Mucosa of descending colon (tissue), 3 donors: ENCODE measurements at places on chromosomes 1 and 21. TPM values are rescaled to one million over a fixed set of nuclear protein-coding genes. Genes with fewer than 3 reads are reported as not detected.
A peak's percentile ranks its signal among the peaks of the same experiment; 100 is the strongest.

The OR2T33 gene
- total RNA-seq, result not detected

GRCh38 chr1:207321790-207322645 lies 540 bp downstream of the CD55 start:
- peak; percentile 35 for DNase-seq

DNA sequence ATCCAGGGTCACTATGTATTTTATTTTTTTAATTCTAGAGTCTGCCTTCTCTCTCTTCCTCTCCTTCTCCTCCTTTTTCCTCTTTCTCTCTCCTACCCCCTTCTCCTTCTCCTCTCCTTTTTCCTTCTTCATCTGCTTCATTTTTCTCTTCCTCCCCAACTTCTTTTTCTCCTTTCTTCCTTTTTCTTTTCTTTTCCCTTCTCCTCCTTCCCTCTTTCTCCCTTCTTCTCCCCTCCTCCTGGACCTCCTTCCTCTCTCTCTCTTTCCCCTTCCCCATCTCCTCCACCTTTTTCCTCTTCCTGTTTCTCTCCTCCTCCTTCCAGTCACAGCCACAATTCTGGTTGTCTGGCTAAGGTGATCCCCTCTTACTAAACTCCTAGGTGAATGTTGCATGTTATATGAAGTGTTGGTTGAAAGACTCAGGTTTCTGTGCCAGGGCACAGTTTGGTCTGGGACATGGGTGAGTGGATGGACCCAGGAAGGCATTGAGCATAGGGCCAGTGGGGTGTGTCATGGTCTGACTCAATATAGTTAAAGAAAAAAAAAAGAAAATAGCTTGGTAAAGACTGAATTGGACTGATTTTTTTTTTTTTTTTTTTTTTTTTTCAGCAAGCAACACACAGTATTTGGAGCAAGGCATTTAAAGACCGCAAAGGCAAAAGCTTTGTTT lies 266.9 kb downstream of the TGFB2 start:
- no peak for DNase-seq

DNA sequence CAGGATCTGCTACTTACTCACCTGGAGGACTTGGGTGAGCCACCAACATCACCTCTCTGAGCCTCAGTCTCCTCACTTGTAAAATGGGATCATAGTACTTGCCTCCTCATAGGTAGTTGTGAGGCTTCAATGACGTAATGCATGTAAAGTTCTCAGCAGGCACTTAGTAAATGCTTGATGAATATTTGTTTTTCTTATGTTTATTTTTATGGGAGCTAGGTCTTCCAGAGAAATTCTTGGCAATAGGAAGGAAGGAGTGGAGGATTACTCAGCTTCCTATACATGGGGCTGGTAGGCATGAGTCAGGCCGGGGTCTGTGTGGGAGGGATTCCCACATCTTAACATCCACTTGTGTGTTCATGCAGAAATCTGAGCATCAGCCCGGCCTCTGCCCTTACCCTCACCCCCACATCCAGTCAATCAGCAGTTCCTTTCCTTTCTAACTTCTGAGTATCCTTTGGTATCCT lies 95.4 kb upstream of the USP24 start:
- no peak for DNase-seq

DNA sequence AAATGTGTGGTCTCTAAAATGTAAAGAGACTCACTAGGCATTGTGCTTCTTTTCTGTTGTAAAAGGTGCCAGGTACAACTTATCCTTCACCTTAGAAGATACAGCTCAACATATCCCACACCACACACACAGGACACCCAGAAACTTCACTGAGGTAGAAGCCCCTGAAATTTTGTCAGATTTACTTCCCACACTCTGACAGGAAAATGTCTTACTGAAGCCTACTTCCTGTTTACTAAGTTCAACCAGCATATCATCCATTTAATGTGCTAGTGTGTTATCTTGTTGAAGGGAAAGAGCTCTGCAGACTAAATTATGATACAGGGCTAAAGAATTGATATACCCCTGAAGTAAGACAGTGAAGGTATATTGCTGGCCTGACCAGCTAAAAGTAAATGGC lies 39.9 kb upstream of the INSL5 start:
- no peak for DNase-seq

DNA sequence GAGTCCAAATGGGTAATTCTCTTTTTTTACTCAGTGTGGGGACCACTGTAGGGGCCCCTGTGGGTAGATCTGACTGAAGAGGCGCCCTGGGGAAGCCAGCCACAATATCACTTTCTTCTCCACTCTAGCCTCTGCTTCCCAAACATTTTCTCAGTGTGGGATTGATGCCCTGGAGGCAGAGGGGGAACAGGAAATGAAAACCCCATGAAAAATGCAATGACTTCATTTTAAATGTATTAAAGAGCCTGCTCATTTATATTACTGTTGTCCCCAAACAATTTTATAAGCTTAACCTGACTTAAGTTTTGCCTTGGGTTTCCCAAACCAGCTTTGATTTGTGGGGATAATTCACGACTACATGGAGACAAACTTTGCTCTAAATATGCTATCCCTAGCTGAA lies 181.9 kb downstream of the C1orf94 start:
- DNase-seq, result no peak

DNA sequence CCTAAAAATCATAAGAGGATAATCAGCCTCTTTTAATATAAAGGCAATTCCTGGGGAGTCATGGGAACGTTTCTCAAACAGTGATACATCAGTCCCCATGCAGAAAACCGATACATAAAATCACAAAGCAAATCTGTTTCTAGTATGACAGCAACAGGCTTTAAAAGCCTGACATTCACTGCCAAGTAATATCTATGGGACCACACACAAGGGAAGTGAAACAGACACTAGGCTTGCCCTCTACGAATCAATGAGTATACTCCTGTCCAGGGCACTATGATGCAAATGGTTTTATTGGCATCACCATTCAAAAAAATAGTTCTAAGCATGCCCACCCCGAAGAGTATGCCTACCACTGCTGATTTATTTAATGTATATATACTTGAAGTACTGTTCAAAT lies 54.4 kb downstream of the TIAM1 start:
- DNase-seq, result no peak

DNA sequence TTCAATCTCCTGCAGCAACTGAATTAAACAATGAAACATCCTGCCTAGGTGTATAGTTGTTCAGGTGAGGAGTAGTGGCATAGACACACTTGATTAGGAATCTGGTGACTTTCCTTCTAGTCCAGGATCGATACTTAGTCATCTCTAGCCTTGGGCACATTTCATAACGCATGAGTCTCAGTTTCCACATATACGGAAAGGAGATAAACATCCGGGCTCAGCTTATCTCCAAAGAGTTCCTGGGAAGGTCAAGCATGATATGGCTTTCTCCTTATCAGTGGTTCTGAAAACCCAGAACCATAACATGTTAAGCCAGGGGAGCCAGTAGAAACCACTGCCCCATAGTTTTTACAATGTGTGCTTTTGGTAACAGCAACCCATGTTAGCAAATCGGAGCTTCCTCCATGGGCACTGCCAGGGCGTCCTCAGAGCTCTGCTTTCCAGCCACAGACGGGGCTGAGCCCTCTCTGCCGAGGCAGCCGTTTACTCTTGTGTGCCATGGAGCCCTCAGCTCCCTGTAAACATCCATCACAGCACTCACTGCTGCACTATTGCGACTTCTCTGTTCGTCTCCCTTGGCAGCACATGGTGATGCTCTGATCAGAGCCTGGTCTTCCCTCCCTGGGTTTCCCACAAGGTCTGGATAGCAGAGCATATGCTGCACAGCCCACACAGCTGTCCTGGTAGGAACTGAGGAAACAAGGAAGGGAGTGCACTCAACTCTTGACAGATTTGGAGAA lies 34.6 kb downstream of the RUNX1 start:
- DNase-seq, result no peak

DNA sequence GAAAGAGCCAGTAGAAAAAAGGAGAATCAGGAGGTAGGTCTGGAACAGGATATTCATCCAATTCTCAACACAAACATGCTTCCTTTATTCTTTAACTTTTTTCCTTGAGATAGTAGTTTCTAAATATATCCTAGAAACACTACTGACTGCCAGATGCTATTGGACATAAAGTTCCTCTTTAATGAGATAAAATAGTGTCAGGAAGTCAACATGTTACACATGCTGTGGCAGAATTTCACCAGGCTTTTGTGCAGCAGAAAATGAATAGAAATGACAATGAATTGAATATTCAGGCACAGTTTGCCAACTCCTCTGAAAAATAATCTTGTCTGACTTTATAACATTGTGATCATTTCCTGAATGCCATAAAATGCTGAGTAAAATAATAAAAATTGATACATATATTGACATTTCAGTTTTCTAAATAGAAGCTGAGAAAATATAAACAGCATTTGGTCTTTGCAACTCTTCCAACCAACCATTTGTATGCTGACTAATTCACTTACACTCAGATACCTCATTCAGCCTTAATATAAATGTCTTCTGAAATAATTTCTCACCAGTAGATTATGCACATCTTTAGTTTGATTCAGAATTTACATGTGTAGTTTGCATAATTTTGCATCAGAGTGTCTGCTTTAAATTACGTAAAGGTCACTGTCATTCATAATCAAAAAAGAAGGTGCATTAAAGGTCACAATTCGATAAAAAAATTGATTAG lies 486.1 kb upstream of the ADGRL2 start:
- no peak for DNase-seq

DNA sequence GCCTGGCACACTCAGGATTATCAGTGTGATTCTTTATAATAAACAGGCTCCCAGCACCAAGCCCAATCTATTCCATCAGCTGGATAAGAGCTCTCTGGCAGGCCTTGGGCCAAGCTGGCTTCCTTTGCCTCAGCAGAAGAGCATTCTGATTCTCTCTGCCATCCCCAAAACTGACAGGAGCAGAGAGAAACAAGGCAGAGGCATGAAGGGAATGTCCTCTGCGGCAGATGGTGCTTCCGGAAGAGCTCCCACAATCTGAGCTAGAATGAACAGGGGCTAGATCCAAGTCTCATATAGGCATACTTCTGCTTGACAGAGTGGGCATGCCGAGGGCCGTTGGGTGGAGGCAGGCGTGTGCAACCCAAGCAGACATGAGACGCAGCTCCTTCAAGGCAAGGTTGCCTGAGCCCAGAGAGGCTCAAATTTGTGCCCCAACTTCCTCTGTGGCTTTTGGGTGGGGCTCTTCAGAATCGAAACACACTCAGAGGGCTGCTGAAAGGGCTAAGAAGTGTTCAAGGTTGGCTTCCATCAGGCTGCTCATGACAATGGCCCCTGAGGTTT lies 4.0 kb downstream of the CAPN2 start:
- DNase-seq, result no peak
